ENCODE measurements at places on chromosomes 1 and 21.

- no peak for DNase-seq
These were observed 1148.1 kb upstream of the NCAM2 start for GRCh38 chr21:19850157-19850556.

DNA sequence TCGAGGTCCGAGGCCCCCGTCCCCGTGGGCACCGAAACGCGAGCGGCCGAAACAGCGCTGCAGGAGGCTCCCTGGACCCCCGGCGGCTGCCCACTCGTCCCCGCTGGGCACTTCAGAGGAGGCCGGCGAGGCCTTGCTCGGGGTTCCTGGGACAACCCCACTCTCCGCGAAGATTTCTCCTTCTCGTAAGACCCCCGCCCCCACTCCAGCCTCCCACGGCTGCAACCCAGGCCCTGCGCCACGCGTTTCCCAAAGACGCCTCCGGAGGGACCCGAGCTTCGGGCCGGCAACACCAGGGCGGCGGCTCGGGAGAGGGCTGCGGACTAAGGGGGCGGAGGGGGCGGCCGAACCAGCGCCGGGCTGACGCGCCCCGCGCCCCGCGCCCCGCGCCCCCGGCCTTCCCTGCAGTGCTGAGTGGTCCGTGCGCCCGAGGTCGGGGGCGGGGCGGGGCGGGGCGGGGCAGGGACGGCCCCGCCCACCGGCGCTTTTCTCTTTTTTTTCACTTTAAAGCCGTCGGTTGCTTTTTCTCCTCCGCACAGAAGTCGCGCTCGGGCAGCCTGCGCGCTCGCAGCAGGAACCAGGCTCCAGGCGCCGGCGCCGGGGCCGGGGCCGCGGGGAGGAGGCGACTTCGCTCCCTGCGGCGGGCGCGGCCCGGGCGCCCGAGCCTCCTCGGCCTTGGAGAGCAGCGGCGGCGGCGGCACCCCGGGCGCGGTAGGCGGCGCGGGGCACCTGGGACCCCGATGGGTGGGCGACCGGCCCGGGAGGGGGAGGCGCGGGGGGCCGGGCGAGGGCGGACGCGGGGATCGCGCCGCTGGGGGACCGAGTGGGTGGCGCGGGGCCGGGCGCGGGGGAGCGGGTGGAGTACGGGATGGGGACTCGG lies at the start of gene SPSB1:
Gene SPSB1 (plus strand): TSS at position 534 of the 880 bp plus-strand sequence. CDS start 62,998 bp downstream, outside the sequence.
- DNase-seq, result peak; percentile 89

DNA sequence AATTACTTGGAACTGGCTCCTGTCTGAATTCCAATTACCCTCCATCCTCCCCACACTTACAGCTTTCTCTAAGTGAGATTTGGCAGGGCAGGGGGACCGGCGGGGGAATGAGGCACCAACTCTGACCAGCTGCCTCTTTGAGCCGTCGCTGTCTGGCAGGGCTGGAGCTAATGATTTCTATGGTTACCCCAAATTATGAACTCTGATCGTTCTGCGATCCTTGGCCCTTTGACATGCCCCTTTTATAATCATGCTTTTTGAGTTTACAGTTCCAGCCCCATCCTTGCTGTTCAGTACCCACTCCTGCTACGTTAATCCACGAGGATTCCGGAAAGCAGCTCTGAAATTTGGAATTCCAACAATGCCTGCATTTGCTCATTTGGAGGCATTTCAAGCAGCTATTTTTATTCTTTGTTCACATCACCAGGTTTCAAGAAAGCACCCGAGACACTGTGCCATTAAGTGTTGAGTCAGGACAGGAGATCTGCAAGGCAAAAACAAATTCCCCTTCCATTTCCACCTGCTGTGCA lies 54.6 kb upstream of the LBR start:
- peak; percentile 62 for DNase-seq

GRCh38 chr1:109383087-109383779 lies 14.5 kb downstream of the SORT1 start:
- no peak for DNase-seq

- no peak for DNase-seq
These were observed 20.7 kb upstream of the ARHGEF16 start for GRCh38 chr1:3433596-3434320.

DNA sequence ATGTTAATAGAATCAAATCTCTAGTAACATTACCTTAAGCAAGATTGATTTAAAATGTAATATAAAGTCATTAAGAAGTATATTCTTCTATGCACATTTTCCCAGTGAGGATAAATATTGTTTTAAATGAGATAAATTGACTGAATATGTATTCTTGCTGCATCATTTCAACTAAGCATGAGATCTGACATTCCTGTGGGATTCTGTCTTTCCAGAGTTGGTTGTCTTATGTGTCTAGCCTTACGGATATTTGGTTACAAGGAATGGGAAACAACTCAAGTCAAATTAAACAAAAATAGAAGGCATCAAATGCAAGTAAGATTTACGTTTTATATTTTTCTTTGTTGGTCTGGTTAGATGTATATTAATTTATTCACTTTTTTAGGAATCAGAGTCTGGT lies 287.5 kb downstream of the PTGER3 start:
- DNase-seq, result peak; percentile 68

- no peak for DNase-seq
These were observed 44.7 kb downstream of the YARS1 start for GRCh38 chr1:32772281-32773017.

DNA sequence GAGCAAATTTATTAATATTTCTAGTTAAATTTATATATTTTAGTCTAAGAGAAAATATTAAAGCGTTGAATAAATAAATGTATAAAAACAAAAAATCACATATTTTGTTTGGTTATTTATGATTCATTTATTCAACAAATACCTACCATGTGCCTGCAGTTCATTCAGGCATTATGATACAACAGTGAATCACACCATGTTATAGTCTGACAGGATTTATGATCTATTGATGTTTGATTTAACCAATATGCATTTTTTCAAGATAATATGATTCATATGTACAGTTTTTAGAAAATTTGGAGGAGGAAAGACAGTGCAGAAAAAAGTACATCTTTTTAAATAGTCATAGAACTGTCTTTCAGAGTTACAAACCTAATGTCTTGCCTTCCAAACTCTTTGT lies 7.4 kb upstream of the TRIM58 start:
- no peak for DNase-seq

DNA sequence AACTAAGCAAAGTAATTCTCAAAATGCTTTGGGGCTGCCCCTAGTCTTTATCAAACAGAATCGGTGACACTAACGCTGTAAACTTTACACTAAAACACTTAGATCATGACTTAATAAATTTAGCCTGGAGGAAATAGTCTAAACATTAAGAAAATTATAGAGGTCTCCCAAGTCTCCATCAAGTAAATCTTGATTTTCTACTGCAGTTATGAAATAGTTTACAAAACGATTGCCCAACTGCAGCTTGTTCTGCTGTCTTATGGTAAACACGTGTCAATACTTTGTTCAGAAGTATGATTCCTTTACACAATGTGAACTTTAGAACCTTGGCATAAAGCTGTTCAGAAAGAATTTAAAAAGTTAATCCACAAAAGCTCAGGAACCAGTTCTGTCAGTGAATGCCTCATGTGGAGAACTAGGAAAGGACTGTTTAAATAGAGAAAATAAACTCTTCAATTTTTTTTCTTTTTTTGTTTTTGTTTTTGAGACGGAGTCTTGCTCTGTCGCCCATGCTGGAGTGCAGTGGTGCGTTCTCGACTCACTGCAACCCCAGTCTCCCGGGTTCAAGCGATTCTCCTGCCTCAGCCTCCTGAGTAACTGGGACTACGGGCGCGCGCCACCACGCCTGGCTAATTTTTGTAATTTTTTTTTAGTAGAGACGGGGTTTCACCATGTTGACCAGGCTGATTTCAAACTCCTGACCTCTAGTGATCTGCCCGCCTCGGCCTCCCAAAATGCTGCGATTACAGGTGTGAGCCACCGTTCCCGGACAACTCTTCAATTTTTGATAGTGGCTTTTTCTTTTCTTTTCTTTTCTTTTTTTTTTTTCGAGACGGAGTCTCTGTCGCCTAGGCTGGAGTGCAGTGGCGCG lies 1.6 kb downstream of the DDI2 start:
- peak; percentile 24 for DNase-seq

- no peak for DNase-seq
These were observed 60.5 kb downstream of the TAS1R2 start for GRCh38 chr1:18798946-18799345.

GRCh38 chr1:212621043-212621948 lies 12.7 kb downstream of the ATF3 start:
- no peak for DNase-seq

- no peak for DNase-seq
These were observed 71.3 kb downstream of the RASAL2 start for GRCh38 chr1:178165196-178165595.

DNA sequence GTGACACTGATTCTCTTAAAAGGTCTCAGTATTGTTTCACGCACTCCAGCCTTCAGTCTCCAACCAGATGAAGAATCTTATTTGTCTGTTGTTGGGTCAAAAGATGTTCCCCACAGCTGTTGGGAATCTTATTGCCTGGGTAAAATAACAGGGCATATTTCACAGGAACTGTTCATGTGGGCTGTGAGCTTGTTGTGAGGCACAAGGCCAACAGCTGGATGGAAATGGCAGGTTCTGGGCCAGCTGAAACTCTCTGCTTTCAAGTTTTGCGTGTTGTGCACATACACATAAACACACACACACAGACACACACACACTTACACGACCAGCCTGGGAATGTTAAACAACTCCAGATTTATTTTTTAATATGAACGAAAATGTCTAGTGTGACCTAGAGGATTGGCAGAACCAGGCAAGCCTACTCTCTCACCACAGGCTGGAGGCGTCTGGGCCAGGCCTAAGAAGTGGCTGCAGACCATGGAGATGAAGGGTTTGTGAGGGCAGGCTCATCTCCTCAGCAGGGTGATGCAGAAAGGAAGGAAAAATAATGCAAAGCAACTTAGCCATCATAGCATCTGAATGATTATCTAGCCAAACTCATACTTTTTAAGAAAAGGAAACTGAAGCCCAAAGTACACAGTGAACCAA lies 357.0 kb downstream of the TTLL7 start:
- peak; percentile 13 for DNase-seq

DNA sequence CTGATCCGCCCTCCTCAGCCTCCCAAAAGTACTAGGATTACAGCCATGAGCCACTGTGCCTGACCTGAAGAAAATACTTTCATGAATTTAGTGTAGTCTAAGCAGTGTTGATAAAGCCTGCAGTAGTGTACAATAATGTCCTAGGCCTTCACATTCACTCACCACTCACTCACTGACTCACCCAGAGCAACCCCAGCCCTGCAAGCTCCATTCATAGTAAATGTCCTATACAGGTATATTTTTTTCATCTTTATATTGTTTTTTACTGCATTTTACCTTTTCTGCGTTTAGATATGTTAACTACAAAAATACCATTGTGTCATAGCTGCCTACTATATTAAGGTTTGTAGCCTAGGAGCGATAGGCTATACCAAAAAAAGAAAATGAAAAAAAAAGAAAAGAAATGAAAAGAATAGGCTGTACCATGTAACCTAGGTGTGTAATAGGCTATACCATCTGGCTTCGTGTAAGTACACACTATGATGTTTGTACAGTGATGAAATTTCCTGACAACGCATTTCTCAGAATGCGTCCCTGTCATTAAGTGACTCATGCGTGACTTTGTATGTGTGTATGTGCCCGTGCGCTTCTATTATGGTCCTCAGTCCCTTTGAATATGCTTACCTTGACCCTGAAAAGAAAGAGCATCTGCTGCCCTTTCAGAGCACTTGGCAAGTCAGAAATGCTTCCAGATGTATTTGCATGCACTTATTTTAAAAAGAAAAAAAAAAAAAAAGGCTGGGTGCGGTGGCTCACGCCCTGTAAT lies 9.2 kb upstream of the SLAMF8 start:
- DNase-seq, result no peak

GRCh38 chr1:5975133-5975880 lies 16.9 kb downstream of the NPHP4 start:
- DNase-seq, result peak; percentile 61

GRCh38 chr1:32508761-32509160 lies 30.5 kb upstream of the ZBTB8A start:
- DNase-seq, result no peak

DNA sequence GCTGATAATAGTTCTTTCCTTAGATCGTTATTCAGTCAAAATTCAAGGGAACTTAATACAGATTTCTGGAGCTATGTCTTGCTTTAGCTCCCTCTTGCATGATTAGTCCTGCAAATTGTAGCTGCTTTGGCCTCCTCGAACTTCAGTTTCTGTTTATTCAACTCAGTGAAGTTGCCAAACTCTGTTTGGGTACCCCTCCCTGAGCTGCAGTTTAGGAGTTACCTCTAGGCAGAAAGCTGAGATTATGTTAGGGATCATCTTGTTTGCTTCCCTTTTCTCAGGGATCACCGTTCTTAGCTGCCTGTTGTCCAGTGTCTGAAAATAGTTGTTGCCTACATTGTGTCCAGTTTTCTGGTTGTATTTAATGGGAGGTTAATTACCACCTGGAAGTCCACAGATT lies 43.5 kb downstream of the SNX27 start:
- DNase-seq, result no peak

- DNase-seq, result no peak
These were observed 3.7 kb upstream of the SF3B4 start for GRCh38 chr1:149931212-149931790.

DNA sequence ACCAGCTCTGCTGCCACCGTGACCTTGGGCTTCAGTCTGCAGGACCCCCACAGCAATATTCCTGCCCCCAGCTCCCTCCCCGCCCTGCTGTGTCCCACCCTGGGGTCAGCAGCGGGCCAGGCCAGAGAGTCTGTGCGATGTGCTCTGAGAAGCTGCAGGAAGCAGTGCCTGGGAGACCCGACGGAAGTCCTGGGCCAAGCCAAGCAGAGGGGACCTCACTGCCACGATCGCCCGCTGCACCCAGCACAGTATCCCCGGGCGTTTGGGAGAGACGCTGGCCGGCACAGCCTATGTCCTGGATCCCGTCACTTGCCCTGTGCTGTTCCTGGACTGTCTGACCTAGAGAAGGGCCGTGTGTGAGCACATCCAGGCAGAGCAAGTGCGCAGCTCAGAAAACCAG lies 106.6 kb upstream of the TTC34 start:
- no peak for DNase-seq

DNA sequence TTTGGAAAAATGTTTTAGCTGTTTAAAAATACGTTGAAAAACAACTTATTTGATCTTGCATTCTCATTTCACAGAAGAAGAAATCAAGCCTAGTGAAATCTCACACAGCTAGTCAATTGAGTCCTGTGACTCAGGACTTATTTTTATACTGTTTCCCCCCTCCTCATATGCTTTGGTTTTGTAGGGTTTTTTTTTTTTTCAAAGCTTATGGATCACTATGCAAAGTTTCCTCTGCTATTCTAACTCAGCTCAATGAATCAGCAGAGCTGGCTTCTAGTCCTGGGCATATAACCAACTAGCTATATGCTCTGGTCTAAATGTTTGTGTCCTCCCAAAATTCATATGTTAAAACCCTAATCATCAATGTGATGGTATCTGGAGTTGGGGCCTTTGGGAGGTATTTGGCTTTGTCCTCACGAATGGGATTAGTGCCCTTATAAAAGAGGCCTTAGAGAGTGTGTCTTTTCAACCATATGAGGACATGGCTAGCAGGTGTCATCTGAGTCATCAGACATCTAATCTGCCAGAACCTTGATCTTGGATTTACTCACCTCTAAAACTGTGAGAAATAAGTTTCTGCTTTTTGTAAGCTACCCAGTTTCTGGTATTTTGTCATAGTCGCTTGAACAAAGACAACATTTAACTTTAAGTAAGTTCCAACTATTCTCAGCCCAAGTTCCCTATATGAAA lies 317.2 kb upstream of the C1orf87 start:
- no peak for DNase-seq

- DNase-seq, result peak; percentile 31
These were observed 114.3 kb upstream of the RUNX1 start for GRCh38 chr21:35163411-35163810.

GRCh38 chr1:177174921-177175634 lies 4.3 kb downstream of the BRINP2 start:
- DNase-seq, result no peak

- no peak for DNase-seq
These were observed 36.2 kb upstream of the EDEM3 start for GRCh38 chr1:184790642-184791549.

- no peak for DNase-seq
These were observed 85.3 kb upstream of the GPR88 start for GRCh38 chr1:100452641-100453040.

Measured in fibroblast of skin of scalp (primary cell).